ENCODE measurements at places on chromosomes 12 and 14.

GRCh38 chr12:55930771-55931316 lies at the start of gene DGKA:
TSS of gene DGKA (plus strand) at chr12:55931162. CDS start at chr12:55936504, 5,342 bp downstream.
- peak; percentile 46 for DNase-seq

GRCh38 chr12:67892259-67893021 lies 96.8 kb upstream of the IFNG-AS1 start:
- DNase-seq = no peak

- DNase-seq = no peak
Observed at GRCh38 chr14:104434214-104435076, 145.1 kb upstream of the C14orf180 start.

- DNase-seq = no peak
Observed at GRCh38 chr14:24360281-24360680, 7.7 kb upstream of the NFATC4 start.

DNA sequence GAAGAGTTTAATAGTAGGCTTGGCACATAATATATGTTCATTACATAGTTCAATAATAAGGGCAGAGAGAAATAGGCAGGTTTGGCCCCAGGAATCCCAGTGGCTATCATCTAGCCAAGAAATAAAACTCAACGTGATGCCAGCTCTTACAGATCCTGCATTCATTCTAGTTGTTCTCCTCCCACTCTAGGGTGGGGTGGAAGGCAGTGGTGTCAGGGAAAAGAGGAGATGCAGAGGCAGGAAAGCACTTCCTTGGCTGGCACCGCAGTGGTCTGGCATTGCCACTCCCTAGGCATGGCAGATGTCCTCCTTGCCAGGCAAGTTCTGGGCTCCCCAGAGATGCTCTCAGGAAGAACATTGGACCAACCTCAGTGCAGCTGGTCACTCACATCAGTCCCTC lies 383.6 kb downstream of the GRIN2B start:
- DNase-seq = no peak

DNA sequence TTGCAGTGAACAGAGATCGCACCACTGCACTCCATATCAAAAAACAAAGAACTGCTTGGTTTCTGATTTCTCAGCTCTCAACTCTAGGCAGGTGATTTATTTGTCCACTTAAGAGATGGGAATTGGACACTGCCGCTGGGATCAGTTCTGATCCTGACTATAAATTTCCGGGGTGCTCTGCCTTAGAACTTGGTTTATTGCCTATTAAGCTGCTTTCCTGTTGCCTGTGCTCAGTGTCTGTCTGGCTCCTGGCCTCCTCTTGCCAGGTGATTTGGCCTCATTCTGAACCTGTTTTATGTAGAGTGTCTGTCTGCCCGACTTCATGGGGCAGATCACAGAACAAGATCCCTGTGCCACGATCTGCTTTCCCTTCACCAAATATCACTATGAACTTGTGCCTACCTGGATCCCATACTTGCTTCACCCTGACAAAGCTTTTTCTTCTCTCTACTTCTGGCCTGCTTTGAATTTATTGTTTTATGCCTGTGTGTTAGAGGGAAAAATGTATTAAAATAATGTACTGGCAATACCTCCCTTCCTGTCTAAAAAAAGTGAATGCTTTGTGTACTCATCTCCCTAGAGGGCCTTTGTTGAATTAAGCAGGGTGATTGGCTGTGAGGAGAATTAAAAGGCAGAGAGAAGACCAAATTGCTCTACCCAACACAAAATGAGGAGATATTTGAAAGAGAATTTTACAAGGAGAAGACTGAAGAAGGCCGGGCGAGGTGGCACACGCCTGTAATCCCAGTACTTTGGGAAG lies 27.6 kb downstream of the CDKN1B start:
- no peak for DNase-seq

- DNase-seq = no peak
Observed at GRCh38 chr14:29109589-29109988, 343.0 kb downstream of the FOXG1 start.

- no peak for DNase-seq
Observed at GRCh38 chr12:3534511-3534910, 43.5 kb downstream of the PRMT8 start.

DNA sequence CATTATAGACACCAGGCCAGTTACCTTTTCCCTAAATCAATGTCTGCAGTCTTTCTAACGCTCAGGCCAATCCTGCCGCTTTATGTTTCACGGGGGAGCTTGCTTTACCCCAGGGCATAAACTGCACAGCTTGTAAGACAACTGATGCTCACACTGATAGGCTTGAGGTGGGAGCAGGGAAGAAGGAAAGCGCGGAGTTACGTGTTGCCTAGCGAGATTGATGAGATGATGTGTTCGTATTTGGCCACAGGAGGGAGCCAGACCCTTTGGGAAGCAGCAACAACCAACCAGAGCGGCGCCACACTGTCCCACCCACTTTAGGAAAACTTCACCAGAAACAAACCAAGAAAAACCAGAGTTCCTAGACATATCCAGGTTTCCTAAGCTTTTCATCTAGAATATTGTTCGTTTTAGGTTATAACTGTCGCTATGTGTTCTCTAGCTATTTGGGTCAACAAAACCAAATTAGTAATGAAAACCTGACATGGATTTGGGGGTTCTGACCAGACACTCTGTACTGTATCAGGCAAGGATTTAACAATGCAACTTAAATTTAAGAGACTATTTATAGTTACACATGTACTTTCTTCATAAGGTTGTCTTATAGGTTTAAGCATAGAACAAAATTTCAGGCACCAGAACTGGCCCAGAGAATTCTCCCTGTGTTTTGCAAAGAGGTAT lies 2.4 kb downstream of the IL26 start:
- peak; percentile 54 for DNase-seq

DNA sequence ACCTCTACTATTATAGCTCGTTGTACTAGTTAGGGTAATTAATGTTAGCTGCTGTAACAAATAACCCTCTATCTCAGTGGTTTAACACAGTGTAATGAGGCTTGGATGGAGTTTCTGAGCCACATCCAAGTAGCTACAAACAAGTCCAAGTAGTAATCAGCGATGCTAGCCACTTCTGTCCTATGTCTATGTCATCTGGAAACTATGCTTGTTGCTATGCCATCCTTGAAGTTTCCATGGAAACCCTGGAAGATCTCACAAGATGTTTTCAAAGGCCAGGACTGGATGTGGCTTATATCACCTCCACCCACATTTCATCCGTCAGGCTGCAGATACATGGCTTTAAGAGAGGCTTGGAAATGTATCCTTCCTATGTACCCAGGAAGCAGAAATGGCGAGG lies 422.1 kb downstream of the AACS start:
- no peak for DNase-seq

GRCh38 chr14:38254571-38255407 lies 1.1 kb downstream of the CLEC14A start:
- DNase-seq = no peak

DNA sequence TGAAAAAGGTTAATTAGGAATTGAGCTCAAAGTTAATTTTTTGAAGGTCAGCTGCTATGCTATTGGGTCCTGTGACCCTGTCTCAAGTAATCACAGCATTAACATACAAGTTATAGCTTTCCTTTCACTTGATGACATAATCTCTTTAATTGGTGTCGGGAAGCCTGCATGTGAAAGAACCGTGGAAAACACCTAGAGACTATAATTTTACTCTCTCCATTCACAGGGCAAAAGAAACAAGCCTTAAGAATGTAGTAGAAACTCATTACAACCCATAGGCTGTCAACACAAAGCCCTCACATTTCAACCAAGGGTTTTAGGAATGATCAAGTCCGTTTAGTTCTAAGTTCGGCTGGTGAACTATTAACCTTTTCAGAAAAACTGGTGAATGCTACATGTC lies 104.4 kb downstream of the PPM1A start:
- no peak for DNase-seq

GRCh38 chr12:108801736-108802100 lies 55.7 kb downstream of the SSH1 start:
- no peak for DNase-seq

DNA sequence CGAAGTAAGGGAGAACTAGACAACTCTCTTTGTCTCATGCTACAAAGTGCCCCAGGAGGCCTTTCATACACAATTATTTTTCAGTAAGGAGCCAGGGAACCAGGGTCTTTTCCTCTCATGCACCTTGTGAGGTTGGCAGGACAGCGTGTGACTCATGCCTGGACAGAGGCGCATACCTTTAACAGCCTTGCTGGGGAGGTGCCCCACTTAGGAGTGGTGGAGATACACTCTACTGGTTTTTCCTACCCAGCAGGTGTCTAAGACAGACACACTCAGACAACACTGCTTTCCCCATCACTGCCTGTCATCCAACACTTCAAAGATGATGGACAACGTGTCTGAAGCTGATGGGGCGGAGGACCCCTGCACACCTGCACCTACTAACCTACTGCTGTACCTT lies 49.1 kb downstream of the B4GALNT3 start:
- DNase-seq = no peak

- no peak for DNase-seq
Observed at GRCh38 chr12:57604992-57605810, 577 bp downstream of the DTX3 start.

DNA sequence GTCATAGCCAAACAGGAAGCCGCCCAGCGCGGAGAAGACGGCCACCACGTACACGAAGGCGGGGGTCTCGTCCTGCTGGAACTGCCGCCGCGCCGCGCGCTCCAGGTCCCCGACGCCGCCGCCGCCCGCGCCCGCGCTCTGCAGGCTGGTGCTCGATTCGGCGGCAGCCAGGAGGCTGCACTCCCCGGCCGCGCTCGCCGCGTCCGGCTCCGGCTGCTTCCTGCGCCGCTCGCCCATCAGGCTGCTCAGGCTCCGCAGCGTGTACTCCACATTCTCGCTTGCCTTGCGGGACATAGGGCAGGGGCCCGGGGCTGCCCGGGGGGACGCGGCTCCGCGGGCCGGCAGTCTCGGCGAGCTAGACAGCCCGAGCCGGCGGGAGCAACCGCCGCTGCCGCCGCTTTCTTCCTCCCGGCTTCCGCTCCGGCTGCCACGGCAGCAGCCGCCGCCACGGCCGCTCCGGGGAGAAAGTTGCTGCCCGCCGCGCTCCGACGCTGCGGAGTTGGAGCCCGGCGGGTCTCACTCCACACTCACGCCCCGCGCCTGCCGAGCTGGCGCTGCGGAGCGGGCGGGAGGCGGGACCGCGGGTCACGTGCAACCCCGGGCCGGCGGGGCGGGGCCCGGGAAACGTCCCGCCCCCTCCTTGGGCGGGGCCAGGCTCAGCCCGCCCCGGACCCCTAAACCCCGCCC lies at the start of gene SLC2A13:
Gene SLC2A13, minus strand, starts transcription at position 567 of the 687 bp plus-strand sequence. Its CDS starts 273 bp downstream, at position 294.
- peak; percentile 64 for DNase-seq

GRCh38 chr14:101457936-101458740 lies 103.2 kb upstream of the DIO3 start:
- no peak for DNase-seq

DNA sequence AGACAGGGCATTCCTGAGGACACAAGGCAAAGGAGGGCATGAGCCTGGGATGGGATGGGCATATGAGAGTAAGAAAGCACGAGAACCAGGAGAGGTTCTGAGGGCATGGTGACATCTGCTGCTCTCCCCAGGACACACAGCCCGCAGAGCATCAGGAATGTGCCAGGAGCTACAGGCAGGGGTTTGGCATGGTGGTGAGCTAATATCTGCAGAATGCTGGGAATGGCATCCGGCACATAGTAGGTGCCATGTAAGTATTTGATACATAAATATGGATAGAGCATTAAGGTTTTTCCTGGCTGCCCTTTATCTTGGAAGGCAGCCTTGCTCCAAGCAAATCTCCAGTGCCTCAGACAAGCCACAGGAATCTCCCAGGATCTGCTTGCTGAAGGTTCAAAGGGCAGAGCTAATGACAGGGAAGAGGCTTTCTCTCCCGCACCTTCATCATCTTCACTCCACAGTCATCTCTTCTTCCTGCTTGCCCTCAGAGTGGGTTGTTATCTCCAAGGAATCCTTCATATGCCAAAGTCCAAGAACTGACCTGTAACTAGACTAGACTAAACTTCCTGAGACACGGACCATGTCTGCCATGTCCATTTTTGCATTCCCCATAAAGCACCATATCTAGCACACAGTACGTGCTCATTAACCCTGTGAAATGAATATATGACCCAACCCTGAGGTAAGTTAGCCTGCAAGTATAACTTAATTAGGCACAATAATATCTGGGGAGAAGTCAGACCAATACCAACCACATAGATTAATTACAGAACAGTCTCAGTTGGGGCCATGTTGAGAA lies 62.0 kb upstream of the SCN8A start:
- no peak for DNase-seq

DNA sequence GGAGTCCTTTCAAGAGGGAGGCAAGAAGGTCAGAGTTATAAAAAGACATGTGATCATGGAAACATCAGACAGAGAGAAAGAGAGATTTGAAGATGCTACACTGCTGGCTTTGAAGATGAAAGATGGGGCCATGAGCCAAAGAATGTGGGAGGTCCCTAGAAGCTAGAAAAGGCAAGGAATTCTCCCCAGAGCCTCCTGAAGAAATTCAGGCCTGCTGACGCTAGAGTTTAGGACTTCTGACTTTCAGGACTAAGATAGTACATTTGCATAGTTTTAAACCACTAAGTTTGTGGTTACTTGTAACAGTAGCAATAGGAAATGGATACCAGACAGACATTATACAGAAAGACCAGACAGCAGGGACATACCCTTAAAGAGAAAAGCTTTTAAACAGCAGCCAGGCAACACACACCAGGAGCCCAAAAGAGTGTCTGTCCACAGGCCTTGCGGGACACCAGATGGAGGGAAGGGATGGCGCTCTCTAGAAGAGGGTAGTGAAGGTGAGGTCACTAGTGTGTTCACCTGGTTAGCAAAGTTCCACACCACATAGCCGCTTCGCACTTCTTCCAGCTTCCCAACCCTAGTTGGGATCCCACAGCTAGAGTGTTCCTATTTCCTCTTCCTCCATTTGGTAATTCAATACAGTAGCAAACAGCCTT lies 29.7 kb upstream of the CEBPE start:
- no peak for DNase-seq

DNA sequence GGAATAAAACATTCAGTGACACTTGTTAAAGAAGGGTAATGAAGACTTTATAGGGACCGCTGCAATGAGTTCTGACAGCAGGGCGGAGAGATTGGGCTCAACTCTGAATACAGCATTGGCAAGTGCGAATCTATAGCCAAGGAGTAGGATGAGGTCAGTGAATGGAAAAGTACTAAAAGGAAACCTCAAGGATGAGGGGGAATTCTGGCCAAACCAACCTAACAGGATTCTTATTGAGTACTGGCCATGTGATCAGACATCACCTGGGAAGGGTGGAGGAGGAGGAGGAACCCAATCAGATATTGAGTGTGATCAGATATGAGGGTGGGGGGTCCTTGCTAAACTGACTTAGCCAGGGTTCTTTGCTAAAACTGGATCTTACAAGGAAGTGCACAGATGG lies 31.0 kb downstream of the DRAM1 start:
- DNase-seq = no peak

GRCh38 chr14:79786522-79786921 lies 424.8 kb downstream of the DIO2 start:
- DNase-seq = no peak

DNA sequence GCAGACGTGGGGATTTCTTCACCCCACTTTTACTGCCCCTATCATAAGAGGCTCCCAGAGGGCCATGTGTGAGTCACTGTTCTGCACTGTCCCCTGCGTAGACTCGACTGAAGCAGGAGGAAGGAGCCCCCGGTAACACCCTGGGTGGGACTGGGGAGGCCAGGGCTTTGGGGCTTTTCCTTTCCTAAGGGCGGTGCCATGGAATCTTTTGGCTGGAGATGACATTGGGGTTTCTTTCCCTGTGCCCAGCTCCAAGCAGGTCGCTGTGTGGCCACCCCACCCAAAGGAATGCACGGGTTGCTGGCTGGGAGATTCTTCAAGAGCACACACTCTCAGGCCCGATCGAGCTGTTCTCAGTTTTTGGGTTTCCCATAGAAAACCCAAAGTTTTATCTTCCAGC lies 62.3 kb upstream of the RIN3 start:
- no peak for DNase-seq

- DNase-seq = no peak
Observed at GRCh38 chr12:99810718-99811593, 163.4 kb downstream of the GARIN6 start.

GRCh38 chr12:90337018-90337417 lies 618.0 kb downstream of the CCER1 start:
- DNase-seq = no peak

All from CD14-positive monocyte (primary cell).